ENCODE measurements at places on chromosomes 1 and 21.

- DNase-seq = peak; percentile 90
These were observed 19.5 kb downstream of the TEX35 start for GRCh38 chr1:178532392-178532791.

GRCh38 chr1:112957133-112957812 lies 1.3 kb upstream of the SLC16A1 start:
- DNase-seq = peak; percentile 73

GRCh38 chr1:61192663-61193330 lies 110.4 kb downstream of the NFIA start:
- no peak for DNase-seq

DNA sequence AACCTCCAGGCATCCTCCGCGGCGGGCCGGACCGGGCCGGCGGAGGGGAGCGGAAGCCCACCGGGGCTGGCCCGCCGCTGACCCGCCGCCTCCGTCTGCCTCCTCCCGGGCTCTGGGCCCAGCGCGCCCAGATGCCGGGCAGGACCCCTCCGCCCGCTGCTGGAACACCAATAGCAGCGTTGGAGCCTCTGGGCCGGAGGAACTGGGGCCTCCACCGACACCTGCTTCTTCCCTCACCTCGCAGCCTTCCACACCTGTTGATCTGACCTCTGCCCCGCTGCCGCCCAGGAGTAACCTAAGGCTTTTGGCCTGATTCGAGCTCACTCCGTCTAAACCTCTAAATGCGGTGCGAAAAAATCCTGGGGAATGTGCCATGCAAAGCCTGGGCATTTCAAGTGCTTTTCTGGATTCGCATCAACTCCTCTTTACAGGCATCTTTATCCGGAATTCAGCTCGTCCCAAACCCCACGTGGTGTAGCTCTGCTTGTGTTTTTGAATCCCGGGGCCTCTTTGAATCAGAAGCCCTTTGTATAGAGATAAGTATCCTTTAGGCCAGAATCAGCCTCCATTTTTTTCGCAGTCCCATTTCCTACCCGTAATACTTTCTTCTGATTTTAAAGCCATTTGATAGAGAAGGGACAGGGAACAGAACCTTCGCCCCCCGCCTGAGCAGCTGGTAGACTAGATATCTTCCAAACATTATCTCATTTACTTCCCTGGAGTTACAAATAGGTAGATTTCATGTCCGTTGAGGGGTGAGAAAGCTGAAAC lies 680 bp upstream of the CNN3 start:
- DNase-seq = no peak

- DNase-seq = no peak
These were observed 49.4 kb downstream of the LAMC2 start for GRCh38 chr1:183235503-183235902.

GRCh38 chr1:19734472-19734999 lies 65.2 kb downstream of the TMCO4 start:
- no peak for DNase-seq

- DNase-seq = no peak
These were observed 70.6 kb upstream of the NFIA start for GRCh38 chr1:61011561-61012263.

- DNase-seq = no peak
These were observed 40.4 kb upstream of the SYNC start for GRCh38 chr1:32742956-32743355.

GRCh38 chr1:233695901-233696300 lies 82.0 kb downstream of the KCNK1 start:
- DNase-seq = no peak

DNA sequence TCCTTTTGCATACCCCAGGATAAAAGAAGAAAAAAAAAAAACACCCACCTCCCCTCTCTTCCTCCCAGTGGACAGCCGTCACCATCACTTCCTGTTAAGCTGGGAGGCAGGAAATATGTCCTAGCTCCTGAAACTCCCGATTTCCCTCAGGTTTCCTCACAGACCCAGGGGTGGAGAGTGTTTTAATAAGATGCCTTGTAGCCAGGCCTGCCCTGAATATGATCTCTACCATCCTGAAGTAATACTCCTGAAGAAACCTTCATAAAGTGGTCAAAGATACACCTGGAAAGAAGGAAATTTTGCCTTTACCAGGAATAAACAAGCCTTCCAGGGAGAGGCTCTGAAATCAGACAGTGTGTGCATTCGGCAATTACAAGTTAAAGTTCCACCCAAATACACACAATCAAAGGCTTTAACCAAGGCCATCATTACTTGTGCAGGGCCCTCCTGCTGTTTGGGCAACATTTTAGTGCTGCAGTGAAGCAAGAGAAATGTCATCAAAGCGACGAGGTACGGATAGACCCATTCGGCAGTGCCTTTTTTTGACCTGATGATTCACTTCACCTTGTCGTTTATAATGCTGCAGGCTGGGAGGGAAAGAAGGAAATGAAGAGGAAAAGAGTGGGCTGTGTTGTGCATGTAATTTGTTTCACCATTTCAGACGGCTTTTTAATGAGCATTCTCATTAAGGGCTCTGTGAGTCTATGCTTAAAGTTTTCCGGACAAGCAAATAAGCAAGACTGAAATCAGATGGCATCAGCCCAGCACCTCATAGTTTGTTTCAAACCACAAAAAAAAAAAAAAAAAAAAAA lies 41.0 kb upstream of the RASAL2 start:
- no peak for DNase-seq

- DNase-seq = no peak
These were observed 264.6 kb upstream of the RAB4A start for GRCh38 chr1:229006121-229006870.
